ENCODE measurements at places on chromosomes 11 and 22. TPM values are rescaled to one million over a fixed set of nuclear protein-coding genes. Genes with fewer than 3 reads are reported as not detected.

DNA sequence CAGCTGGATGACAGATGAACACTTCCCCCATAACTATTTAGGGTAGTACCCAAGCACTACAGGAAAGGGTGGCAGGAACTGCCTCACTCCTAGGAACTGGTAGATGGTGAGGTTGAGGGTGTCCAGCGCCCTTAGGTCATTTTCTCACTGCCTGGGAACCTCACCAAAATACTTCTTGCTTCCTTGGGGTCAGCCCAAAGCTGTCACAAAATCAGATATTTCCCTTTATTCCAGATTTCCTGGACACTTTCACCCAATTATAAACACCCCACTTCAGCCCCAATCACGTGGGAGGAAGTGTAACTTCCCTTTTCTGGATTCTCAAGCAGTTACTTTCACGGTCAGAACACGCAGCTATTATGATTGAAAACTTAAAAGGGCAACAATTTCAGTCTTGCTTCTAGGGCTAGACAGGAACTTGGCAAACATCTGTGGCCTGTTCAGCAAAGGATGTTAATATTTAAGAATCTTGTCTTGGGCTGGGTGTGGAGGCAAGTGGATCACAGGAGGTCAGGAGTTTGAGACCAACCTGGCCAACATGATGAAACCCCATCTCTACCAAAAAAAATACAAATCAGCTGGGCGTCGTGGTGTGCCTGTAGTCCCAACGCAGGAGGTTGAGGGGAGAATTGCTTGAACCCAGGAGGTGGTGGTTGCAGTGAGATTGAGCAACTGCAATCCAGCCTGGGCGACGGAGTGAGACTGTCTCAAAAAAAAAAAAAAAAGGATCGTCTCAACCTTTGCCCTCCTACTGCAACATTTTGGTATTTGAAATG is 4.0 kb downstream of the FTH1 start:
- peak; percentile 63 for DNase-seq

GRCh38 chr11:110710628-110711381 is 1.4 kb downstream of the ARHGAP20 start:
- DNase-seq: peak; percentile 16

DNA sequence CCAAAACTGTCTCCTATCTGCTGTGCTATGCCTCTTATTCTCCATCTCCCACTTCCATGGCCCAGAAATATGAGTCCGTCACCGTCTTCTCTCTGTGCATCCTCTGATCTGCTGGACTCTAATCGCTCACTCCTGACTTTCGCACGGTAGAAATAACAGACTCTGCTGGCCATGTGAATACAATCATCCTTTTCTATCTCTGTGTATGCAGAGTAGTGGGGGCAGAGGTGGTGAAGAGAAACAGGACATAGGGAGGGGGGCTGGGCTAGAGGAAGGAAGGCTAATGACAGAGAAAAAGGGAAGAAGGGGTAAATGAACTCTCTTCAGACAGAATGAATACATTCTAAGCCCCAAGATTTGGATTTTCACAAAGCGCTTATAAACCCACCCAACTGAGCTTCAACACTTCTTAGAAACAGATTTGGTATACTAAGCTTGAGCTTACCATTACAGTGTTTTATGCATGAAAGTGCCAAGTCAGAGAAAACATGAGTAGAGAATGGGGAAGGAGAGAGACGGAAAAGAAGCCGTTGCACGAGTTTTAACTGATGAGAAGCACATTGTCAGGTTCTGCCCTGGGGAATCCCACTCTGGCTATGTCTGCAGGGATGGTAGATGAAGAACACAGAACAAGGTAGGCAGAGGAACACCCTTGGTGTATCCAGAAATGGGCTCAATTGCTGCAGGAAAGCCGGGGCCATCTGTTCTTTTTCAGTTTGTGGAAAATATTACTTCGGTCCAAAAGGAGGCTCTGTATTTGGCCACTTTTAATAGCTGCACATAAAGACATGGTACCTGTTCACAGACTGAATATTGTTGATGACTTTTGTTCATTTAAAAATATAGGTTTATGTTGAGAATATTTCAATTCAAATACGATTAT is 324.7 kb downstream of the ETS1 start:
- DNase-seq: no peak

DNA sequence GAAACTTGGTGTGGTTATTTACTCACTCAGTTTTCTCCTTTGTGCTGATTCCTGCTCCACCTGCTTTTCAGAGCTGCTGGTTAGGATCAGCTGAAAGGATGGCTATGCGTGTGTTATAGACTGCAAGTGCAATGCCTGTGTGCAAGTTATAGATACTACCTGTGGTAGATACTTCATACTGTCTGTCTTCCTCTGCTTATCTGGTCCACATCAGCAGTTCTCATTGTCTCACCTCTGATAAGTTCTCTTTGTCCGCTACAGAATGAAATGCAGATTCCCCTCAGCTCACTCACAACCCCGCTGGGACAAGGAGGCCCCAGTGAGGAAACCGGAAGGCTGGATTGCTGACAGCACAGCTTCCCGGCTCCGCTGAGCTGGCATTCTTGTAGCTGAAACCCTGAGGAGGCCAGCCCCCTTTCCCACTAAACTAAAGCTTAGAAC is 37.5 kb upstream of the LYVE1 start:
- peak; percentile 70 for DNase-seq

DNA sequence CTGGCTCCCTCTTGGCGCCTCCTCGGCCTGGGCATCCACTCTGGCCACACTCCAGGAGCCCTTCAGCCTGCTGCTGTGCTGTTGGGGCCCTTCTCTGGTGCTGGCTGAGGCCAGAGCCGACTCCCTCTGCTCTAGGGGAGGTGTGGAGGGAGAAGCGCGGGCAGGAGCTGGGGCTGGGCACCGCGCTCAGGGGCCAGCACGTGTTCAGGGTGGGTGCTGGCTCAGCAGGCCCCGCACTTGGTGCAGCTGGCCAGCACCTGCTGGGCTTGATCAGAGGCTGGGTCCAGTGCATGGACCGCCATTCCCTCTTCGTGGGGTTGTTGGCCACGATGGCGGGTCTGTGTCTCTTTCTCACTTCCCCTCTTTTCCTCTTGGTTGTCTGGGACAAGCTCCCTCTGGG is 2381.0 kb downstream of the LRRC4C start:
- DNase-seq: no peak

The NLRP14 gene
- 0.27 TPM for total RNA-seq

DNA sequence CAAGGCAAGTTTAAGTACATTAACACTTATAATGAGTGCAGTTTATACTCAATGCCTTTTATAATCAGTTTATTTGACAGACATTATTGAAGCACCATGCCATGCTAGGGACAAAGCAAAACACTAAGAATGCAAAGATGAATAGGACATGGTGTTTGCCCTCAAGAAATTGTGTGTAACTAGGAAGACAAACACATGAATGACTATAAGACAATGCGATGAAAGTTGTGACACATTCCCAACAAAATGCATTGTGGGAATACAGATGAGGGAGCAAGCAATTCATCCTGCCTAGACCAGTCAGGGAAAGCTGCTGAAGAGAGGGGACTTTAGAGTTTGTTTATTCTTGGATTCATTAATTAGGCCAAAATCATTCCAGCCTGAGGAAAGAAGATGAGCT is 133.8 kb upstream of the TRPC6 start:
- no peak for DNase-seq

Data from Peyer's patch (tissue), 4 donors.